ENCODE measurements at places on chromosomes 5 and 9.
A peak's percentile ranks its signal among the peaks of the same experiment; 100 is the strongest.

DNA sequence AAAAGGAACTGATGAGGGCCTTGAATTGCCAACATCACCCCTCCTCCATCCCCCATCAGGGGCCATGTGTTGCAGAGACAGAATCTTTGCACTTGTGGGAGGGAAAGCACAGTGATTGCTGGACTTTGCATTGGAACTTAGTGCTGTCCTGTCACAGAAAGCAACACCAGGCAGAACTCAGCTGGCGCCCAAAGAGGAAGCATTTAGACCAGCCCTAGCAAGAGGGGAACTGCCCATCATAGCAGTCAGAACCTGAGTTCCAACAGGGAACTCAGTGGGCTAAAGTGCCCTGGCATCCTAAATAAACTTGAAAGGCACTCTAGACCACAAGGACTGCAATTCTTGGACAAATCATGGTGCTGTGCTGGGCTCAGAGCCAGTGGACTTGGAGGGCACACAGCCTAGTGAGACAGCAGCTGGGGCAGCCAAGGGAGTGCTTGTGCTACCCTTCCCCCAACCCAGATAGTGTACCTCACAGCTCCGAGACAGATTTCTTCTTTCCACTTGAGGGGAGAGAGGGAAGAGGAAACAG is 128.1 kb downstream of the ACTL7B start:
- DNase-seq: no peak

GRCh38 chr9:99592834-99593574 is 228.7 kb upstream of the NR4A3 start:
- no peak for DNase-seq

GRCh38 chr5:14179446-14179845 is 36.3 kb downstream of the TRIO start:
- DNase-seq: no peak

GRCh38 chr5:122844910-122845228 is 544 bp upstream of the SNX24 start:
- peak; percentile 49 for DNase-seq

DNA sequence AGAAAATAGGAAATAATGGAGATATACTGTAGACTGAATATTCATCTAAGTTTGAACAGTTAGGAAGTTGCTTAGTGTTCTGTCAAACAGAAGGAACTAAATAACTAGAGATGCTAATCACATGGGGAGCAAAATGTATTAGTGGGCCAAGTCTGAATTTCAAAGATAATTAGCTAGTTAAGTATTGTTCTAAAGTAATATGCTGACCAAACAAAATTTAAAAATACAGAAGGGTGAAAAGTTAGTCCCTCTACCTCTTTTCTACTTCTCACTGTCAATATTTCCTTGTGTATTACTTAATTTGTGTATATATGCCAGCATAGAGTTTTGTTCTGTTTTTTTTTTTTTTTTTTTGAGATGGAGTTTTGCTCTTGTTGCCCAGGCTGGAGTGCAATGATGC is 4.0 kb downstream of the MCCC2 start:
- DNase-seq: no peak

DNA sequence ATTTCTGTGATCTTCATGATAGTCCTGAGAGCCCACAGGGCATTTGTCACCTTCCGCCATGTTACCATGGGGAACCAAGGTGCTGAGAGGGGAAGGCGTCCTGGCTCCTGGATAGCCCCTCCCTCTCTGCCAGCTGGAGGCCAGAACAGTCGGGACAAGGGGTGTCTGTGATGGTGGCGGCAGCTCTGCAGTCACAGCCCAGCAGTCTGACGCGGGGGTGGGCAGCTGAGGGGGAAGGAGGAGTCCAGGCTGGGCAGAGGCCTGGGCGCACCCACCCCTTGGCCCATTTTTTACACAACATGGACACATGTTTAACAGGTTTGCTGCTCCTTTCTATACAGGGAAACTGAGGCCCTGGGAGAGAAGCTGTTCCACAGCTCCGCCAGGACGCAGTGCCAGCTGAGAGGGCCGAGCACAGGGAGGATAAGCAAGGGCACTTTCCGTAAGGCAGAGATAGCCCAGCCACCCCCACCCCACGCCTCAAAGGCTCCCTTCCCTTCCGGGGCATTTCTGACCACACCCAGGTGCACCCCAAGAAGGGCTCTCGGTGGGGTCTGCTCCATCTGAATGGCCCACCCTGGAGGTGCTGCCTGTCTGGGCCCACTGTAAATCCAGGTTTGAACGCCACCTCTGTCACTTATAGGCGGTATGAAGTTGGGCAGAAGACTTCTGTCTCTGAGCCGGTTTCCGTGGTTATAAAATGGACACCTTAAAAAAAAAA is 17.1 kb downstream of the LRRC8A start:
- no peak for DNase-seq

GRCh38 chr5:125367702-125368101 is 621.3 kb upstream of the ZNF608 start:
- DNase-seq: no peak

- peak; percentile 90 for DNase-seq
Observed at GRCh38 chr5:150122158-150122510, 33.5 kb downstream of the PDGFRB start.

DNA sequence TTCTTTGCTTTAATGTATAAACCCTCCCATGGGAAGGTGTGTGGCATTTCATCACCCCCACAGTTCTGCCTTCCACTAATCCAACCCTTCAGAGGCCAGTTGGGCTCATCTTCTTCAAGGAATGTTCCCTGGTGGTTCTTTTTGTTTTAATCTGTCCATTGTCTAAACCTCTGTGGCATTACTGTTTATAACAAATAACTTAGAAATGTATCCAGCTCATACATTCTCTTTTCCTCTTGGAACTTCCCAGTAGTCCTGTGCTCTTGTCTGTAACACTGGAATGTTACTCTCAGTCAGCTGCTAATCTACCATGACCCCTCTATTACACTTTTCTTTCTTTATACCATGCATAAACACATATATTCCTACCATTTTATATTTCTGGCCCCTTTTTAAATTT is 213.5 kb upstream of the TARS1 start:
- DNase-seq: no peak

- DNase-seq: no peak
Observed at GRCh38 chr5:139287890-139288635, 5.5 kb upstream of the MATR3 start.

GRCh38 chr5:95996904-95997723 is 35.5 kb upstream of the ELL2 start:
- no peak for DNase-seq

DNA sequence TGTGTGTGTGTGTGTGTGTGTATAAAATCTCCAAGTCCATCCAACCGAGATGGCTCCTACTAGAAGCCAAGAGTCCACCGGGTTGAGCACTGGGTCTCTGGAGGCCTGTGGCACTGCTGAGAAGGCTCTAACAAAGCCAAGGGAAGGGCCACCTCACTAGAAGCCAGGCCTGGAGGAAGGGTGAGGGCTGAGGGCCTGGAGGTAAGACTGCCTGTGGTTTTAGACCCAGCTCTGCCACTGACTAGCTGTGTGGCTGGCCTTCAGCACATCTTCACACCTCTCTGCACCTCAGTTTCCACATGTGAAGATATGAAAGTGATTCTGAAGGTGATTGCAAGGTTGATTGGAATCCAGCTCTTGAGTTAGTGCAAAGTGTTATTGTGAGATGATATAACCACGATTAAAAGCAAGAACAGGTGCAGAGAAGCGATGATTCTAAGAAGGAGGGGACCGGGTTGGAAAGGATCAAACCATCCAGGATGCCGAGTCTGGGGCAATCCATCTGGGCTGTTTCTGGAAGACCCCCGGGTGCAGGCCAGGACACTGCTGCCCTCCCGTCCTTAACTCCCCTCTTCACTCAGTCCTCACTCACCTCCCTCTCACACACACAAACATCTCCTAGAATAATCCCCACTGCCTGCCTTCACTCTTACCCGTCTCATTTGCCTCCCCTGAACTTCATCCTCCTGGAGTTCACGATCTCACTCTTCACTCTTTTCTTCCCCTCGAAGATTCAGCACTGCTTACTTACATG is 2.3 kb downstream of the IL4 start:
- no peak for DNase-seq

GRCh38 chr9:28301281-28301680 is 728.0 kb upstream of the C9orf72 start:
- DNase-seq: no peak

GRCh38 chr9:73135394-73135793 is 16.3 kb upstream of the ANXA1 start:
- no peak for DNase-seq

DNA sequence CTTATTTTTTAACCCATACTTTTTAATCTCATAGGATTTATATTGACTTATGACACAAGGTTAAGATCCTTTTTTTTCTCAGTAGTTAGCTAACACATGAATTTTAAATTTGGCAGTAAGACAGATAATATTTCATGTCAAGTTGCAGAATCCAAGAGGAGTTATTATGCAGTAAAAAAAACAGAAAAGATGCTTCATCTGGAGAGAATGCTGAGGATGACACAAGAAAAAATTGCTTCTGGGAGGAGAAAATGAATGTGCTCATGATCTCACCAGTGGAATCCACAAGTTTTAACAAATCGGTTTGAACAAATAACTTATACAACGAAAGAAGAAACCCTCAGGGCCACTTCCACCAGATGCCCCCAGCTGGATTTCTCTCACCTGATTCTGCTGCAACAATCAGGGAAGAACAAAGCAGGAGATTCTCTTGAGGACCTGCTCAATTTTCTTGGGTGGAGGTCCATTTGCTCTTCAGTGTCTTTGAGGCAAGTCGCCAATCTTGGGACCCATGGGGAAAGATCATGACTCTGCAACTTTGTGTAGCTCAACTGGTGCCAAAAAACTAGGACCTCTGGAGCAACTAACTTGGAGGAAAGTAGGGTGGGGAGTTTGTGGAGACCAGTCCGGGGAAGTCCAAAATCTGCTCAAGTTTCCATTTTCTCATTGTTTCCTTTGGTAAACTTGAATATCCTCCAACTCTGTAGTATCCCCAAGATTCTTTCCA is 50.5 kb upstream of the TNFSF15 start:
- DNase-seq: no peak

GRCh38 chr5:54440456-54440893 is 15.0 kb upstream of the HSPB3 start:
- peak; percentile 33 for DNase-seq

GRCh38 chr5:135442431-135443160 is 4.6 kb downstream of the DCANP1 start:
- no peak for DNase-seq

DNA sequence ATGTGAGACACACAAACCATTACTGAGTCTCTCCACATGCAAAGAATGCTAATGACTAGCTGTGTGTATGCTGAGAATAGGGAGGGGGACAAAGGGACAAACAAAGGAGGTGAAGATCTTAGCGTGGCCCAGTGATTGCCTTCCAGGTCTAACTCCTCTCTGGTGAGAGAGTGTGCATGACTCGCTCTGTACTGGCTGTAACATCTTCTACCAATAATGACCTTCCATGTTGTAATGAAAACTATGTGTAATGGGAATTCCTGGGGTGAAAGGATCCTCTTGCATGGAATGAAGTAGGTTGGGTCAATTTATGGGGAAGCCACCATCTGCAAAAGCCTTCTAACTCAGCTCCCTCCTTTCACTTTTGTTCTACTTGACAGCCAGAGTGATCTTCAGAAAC is 24.4 kb upstream of the GPR151 start:
- no peak for DNase-seq

GRCh38 chr5:32157078-32157477 is 17.0 kb downstream of the GOLPH3 start:
- no peak for DNase-seq

DNA sequence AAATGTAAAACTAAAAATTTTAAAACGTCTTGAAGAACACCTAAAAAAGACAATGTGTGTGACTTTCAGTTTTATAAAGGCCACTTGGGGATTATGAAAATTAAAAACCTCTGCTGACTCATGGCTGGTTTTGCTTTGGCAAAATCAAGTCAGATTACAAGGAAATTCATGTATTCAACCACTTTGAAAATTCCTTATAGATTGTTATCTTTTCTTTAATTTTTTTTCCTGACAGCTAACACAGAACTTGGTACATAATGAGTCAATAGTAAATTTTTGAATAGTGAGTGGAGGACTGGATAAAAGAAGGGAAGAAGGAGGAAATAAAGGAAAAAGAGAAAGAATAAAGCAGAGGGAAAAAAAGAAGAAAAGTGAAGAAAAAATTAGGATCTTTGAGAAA is 1774.7 kb upstream of the ACO1 start:
- DNase-seq: no peak

GRCh38 chr9:35954942-35955546 is 2.9 kb downstream of the OR2S2 start:
- DNase-seq: peak; percentile 71

DNA sequence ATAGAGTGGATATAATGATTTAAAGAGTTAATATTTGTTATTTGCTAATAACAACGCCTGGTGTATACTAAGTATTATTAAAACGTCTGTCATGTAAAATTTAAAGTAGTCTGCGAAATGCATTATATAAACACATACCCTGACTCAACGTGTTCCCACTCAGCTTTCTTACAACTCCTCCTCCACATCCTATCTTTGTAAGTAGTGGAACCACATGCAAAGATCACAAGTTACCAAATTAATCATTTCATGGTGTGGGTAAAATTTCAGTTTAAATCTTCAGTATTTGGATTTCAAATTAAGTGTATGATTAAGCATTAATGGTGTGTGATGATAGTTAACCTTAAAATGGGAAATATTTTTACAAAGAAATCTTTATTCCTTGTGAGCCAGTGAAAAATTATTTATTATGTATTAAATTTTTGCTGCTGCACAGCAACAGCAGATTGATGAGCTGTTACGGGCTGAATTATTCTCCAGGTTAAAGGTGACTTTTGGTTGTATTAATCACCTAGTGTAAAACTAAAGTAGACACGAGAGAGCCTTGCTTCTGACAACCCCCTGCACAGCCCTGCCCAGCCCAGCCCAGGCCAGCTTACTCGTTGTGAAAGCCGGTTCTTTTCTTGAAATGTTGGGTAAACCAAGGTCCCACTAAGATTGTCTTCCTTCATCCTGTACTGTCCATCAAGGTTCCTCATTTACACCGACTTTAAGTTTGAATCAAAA is 373.5 kb downstream of the DTWD2 start:
- no peak for DNase-seq

DNA sequence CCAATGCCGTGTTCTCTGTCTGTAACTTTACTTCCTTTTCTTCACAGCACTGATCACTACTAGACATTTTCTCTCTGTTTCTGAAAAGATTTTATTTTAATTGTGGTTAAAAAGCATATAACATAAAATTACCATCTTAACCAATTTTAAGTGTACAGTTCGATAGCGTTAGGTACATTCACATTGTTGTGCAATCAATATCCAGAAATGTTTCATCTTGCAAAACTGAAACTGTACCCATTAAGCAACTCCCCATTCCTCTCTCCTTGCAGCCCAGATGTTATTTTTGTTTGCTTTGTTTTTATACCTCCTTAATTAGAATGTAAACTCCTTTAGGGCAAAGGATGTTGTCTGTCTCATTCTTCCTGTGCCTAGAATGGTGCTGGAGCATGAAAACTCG is 47.5 kb downstream of the COL27A1 start:
- no peak for DNase-seq

- DNase-seq: no peak
Observed at GRCh38 chr5:142875936-142876335, 105.8 kb downstream of the ARHGAP26 start.

GRCh38 chr9:125470767-125471580 is 209.3 kb downstream of the GAPVD1 start:
- DNase-seq: no peak

Data from GM13977 (cell line).